ENCODE measurements at places on chromosomes 1 and 21.

DNA sequence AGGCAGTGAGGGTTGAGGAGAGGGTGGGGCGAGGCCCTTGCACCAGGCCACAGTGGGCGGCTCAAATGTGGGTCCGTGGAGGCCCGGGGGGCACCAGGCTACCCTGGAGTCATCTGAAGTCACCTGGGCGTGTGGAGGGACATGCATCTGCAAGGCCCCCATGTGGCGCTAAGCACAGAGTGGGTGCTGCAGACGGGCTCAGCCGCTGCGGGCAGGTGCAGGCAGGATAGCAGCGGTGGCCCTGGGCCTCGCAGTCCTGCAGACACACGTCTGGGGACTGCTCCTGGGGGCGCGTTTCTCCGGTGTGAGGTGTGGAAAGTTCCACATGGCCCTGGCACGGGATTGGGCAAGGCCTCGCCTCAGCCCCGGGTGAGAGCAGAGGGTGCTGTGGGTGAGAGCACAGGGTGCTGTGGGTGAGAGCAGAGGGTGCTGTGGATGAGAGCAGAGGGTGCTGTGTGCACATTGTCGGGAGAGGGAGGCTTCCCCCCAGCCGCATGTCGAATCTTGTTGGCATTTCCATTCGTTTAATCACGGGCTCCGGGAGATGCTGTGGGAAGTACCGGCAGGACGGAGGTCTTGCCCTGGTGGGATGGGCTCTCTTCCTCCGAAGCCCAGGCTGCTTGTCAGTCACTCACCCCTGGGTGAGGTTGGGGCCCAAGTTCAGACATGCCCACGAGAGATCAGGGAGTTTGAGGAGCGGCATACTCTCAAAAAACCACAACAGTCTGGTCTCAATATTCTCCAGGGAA, 46.5 kb downstream of the TP73 start:
- no peak for DNase-seq

DNA sequence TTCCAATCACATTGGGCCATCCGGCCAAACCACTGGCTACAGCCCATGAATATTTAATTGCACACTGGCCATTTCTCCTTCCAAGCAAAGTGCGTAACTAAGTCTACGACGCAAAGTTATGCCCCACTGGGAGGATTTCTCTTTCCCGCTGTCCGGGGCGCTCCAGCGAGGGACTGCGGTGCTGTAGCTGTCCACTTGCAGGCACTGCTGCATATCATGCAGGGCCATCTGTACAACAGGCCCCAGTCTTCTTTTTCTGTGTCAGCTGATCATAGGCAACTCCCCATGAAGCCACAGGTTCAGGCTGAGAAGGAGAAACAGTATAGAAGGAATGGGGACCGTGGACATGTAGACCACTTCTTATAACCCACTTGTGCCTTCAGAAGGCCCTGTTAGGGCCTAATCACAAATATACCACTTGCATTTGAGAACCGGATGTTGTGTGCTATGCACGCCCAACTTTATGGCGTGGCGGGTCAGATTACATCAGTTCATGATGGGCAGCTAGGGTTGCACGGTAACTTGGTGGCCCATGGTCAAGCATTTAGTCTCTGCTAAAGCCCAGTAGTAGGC, 58.0 kb downstream of the ADSS2 start:
- DNase-seq = no peak

- DNase-seq = no peak
Measured at GRCh38 chr1:112011202-112011601, 21.7 kb upstream of the KCND3 start.

GRCh38 chr1:34825455-34826091, 32.8 kb downstream of the GJA4 start:
- DNase-seq = no peak

DNA sequence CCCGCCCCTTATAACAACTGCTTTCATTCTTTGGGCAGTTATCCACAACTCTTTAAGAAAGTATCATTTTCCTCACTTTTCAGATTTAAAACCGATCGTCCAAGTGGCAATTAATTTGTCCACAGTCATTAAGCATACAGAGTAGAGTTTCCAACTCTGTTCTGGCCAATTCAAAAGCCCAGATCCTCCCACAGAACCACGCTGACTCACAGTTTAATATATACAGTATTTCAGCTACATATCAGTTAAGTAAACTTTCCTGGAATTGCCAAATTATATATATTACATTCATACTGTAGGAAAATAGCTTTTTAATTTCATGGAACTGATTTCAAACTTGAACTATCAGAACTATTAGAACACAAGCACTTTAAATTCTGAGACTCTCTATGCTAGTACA, 163.8 kb upstream of the ESRRG start:
- DNase-seq = no peak

- DNase-seq = no peak
Measured at GRCh38 chr21:40043423-40043822, 176.2 kb downstream of the PCP4 start.

GRCh38 chr1:160978510-160978927, 23.9 kb upstream of the ITLN2 start:
- DNase-seq = no peak

GRCh38 chr1:153963030-153963849, at the start of gene SLC39A1:
TSS of gene SLC39A1 (minus strand) at chr1:153963537. CDS start at chr1:153962715, 822 bp downstream.
- peak; percentile 86 for DNase-seq

DNA sequence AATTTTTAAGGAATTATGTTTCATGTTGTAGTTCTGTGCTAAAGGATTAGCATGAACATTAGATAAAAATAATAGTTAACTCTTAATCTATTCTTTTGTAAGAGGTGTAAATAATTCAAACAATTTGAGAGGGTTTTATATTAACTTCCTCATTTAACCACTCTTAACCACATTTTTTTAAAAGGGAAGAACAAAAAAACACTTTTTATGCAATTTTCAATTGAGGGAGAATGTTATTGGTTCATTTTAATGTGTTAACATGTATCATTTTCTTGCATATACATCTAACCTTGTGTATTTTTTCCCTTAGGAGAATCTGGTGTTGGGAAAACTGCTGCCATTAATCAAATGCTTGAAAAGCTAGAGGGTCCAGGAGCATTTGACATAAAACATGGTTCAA, 169.0 kb downstream of the LBR start:
- DNase-seq = no peak

DNA sequence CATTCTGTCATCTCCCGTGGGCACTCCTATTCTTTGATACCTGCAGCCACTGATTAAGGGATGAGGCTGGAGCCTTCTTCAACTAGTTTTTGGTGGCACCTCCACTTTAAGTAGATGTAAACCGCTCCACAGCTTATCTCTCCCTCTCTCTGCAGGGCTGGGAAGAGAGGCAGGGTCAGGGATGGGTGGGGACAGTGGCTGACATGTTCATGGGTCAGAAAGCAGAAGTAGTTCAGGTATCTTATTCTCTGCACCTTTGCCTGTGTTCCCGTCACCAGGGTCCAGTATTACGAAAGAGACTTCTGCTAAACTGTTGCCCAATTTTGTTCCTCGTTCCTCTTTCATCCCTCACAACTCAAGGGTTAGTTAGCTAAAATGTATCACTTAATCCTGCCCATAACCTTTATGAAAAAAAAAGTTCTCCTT, 51.7 kb upstream of the EDEM3 start:
- no peak for DNase-seq

DNA sequence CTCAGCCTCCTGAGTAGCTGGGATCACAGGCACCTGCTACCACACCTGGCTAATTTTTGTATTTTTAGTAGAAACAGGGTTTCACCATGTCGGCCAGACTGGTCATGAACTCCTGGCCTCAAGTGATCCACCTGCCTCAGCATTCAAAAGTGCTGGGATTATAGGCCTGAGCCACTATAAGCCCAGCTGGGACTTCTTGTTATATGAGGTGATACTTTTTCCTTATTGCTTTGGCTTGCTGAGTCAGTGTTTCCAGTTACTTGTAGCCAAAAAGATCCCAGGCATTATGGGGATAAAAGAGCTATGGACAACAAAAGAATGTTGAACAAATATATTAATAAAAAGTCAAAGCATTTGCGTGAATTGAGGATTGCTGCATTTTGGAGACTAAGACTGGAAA, 69.9 kb upstream of the LPGAT1 start:
- DNase-seq = no peak

DNA sequence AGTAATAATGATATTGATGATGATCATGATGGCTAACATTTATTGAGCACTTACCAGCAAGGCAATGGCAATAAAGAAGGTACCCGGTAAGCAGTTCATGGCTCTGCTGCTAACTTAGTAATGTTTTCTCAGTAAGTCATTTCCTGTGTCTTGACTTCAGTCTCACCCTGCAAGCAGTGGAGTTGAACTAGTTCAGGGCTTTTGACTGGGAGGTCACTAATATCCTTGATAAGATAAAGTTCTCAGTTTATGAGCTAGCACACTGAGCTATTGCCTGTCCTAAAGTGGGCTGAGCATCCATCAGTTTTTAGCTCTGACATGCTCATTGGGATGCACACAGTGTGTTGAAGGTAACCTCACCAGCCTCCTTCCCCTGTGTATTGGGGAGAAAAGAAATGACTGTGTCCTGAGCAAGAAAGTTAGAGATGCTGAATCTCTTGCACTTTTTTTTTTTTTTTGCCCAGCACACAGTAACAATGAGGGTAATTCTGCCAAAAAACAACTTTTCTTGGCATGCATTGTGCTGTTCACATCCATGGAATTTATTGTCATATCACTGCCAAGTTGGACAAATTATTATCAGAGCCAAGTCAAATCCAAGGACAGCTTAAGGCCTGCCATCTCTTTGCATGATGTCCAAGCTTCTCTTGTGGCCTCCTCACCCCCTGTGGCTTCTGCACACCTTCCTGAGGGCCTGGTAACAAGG, 55.5 kb upstream of the GADD45A start:
- no peak for DNase-seq

- DNase-seq = peak; percentile 36
Measured at GRCh38 chr1:37177230-37177864, 143.0 kb upstream of the GRIK3 start.

- no peak for DNase-seq
Measured at GRCh38 chr1:207968521-207969009, 57.6 kb upstream of the CD34 start.

- DNase-seq = no peak
Measured at GRCh38 chr1:235024711-235025421, 103.8 kb downstream of the TOMM20 start.

- no peak for DNase-seq
Measured at GRCh38 chr21:27513825-27514224, 546.9 kb upstream of the ADAMTS5 start.

DNA sequence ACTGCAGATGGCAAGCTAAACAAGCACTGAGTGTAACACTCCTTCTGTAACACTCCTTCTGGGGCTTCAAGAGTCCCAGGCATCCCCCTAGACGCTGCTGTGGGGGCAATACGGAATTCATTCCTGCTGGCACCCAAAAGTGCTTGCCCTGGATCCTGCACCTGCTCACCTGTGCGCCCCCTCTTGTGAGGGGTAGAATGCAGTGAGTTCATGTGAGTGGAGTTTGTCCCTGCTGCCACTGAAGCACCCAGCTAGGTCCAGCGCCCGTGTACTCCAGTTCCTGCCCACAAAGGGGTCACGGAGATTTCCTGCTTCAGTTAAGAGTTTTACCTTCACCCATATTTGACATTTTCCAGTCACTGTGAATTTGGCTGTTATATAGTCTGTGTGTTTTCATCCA, 130.0 kb downstream of the SNX7 start:
- no peak for DNase-seq

DNA sequence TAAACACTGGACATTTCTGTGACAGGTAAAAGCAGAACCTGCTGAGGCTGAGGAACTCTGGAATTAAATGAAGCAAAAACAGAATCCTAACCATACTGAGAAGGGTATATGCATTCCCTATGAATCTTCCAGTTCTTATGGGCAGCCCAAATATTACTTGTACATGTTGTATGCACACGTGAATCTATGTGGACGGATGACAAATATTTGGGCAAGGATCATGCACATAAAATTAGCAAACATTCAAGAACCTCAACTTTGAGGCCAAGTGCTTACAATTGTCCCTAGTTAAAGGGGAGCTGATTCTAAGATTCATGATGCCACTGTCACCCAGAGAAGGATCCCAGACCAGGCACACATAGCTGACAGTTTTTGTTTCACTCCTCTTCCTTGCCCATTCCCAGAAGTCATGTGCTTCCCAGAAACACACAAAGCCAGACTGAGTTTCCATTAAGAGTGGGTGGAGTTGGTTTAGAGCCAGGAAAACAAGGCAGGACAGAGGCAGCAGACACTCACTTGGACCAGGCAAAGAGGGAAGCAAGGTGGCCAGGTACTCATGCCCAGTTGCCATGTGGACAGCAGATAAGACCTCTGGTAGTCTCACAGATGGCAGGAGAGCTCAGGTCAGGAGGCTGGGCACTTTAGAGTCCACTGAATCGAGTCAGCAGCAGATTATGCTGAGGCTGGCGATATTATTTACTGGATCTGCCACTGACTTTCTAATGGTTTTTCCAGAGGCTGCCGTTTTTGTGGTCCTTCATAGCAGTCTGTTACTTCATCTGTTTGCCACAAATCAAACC, 25.6 kb downstream of the AK2 start:
- DNase-seq = no peak

DNA sequence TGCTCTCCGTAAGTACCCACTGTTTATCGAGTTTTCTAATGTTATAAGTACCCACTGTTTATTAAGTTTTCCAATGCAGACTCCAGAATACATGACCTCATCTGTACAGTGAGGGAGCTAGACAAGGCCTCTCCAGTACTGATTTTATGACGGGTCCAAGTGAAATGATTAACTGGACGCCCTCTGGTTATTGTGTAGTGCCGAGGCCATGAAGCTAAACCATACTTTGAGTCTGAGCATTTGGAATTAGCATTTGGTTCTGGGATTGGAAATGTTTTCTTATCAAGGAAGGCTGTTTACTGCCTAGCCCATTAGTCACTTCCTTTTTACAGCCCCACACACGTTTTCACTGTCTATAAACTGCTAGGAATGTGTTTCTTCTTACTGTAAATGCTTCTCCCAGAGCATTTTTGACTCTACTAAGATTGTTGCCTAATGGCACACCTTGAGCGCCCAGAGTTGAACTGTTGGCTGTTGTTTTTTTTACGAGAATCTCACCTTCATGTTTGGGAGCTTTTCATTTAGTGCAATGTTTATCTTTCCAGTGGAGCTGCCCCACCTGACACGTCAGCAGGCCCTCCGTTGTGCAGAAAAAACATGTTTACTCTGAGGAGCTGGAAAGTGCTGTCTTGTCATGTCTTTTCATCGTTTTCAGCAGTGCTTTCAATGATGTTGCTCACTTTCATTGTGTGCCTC, 26.9 kb downstream of the SPATA46 start:
- no peak for DNase-seq

- DNase-seq = no peak
Measured at GRCh38 chr1:171179318-171180227, 5.5 kb upstream of the FMO2 start.

- DNase-seq = no peak
Measured at GRCh38 chr1:113035086-113035485, 37.9 kb upstream of the LRIG2 start.

All from NCI-H1436 treated with DMSO at 0.1 percent for 48 hours (cell line).